ENCODE measurements at places on chromosomes 11 and 22.

DNA sequence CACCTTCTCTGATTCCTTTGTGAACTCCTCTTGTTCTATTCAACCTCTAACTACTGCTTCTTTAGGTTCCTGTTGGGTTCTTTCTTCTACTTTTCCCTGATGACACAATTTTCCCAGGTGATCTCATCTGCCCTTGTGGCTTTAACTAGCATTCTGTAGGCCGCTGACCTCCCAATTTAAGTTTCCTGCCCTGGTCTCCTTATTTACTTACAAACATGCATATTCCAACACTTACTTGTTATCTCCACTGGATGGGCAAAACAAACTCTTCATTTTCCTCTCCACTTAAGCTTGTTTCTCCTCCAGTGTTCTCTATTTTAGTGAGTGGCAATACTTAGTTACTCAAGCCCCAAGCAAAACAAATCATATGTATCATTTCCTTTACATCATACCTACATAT, 734.5 kb downstream of the METTL15 start:
- no peak for DNase-seq

GRCh38 chr11:130937051-130937450, 20.8 kb upstream of the SNX19 start:
- no peak for DNase-seq

- no peak for DNase-seq
Observed at GRCh38 chr11:103358251-103358650, 249.0 kb downstream of the DYNC2H1 start.

DNA sequence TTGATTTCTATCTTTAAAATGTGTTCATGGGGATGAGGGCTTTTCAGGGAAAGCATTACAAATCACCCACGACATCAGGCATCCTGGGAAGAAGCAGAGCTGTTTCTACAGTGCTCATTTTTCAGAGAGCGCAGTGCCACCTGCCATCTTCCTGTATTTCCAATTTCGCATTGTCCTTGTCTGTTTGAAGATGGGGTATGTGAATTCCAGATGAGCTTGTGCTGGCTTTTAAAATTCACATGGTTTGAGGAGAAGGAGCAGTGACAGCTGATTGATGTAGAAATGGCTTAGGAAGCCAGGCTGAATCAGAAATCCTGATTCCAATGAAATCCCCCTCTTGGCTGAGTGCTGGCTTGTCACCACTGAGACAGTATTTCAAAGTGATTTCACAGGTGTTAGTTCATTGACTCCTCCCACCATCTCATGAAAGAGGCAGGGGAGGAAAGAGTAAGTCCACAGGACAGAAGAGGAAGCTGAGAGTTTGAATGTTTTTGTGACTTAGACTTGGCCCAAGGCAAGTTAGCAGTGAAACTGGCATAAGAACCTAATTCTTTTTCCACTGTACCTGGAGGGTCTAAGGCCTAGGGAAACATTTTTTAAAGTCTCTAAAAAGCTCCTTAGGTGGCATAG, 344.6 kb upstream of the C11orf87 start:
- DNase-seq = no peak
